ENCODE measurements at places on chromosomes 2 and 18.

DNA sequence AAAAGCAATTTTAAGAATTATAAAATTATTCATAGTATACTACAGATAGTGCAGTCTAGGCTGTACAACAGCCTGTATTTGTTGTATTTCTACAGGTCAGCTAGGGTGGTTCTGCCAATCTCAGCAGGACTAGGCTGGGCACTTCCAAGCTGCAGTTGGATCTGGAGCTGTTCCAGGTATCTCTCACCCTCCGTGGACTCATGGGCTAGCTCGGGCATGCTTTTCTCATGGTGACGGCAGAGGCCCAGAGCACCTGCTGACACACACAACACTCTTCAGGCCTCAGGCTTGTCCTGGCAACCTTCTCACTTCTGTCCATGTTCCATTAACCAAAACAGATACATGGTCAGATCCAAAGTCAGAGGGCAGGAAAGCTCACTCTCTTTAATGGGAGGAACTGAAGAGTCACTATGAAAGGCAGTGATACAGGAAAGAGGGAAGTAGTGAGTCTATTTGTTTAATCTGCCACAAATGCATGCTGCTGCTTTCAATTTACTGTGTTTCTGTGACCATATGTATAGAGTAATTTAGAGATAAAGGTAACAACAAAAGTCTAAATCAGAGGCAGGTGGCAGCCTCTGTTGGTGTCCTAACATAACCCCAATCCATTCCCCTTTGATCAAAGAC lies 462.4 kb upstream of the ACVR2A start:
- DNase-seq = no peak

DNA sequence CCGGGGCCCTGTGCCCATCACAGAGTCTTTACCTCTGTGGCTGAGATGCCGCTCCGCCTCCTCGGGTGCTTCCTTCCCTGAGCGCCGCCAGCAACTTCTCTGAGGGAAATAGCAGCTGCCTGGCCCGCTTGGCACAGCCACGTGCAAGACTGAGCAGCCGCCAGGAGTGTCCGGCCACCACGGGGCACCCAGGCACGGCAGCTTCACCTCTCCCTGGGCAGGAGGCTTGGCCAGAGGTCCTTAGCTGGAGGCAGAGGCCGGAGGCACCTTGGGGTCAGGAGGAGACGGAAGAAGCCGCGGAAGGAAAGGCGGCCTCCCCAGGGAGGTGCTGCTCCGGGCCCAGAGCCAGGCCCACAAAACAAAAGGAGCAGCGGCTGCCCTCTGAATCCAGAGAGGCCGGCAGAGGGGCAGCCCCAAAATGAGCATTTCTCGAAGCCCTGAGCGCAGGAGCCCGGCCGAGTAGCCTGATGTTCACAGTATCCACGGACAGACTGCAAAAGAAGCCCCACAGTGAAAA lies 6.0 kb upstream of the LIMS2 start:
- no peak for DNase-seq

DNA sequence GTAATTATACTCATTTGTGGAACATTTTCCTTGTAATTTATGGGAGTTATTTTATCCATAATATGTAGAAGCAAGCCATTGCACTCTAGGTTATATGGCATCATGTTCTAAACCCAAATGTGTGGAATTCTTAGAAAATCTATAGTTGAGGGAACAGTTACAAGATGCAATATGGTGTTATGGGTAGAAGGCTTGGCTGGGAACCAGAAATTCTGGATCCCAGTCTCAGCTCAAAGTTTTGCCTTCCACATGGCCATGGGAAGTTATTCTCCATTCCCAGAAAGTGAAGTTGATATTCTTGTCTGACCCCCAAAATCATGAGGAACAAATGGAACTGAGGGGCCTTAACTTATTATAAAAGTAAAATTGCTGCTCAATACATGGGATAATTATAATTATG lies 38.0 kb downstream of the KIF5C start:
- no peak for DNase-seq

GRCh38 chr2:240507778-240508251 lies 50.0 kb downstream of the ANKMY1 start:
- no peak for DNase-seq

- DNase-seq = no peak
Measured at GRCh38 chr2:62406573-62407043, 99.4 kb downstream of the TMEM17 start.

Measured in astrocyte (in vitro differentiated cells and primary cell).